CD4-positive, alpha-beta T cell (primary cell): ENCODE measurements at places on chromosomes 3 and 15.
A peak's percentile ranks its signal among the peaks of the same experiment; 100 is the strongest.

- no peak for DNase-seq
Observed at GRCh38 chr3:58723173-58723572, 56.6 kb upstream of the FAM3D start.

DNA sequence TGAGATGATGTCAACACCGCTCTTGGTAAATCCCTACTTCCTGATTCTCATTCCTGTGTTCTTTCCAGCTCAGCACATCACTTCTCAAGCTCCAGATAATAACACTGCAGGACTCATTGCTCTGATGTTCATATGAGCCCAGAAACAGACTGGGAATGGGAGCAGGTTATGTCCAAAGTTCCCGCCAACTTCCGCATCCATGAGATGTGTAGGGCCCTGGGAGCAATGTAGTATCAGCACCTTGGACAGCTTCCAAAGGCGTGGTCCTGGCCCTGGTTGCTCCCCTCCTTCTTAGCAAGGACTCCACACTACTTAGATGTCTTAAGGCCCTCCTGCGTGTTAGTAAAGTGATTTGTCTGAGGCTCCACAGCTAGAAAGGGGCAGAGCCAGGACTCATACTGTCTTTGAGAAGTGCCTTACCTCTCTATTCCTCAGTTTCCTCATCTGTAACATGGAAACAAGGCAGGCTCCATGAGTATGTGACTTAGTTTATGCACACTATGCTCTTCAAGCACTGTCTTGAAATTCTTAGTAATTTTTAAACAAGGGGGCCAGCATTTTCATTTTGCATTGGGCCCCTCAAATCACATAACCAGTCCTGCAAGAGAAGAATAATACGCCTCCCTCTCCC lies 27.9 kb upstream of the SLC6A1 start:
- no peak for DNase-seq

GRCh38 chr3:188122571-188123169 lies 31.3 kb upstream of the LPP start:
- DNase-seq = no peak

- no peak for DNase-seq
Observed at GRCh38 chr3:70061096-70061495, 61.6 kb downstream of the SAMMSON start.

GRCh38 chr15:90873998-90874605 lies 5.7 kb downstream of the FURIN start:
- DNase-seq = no peak

DNA sequence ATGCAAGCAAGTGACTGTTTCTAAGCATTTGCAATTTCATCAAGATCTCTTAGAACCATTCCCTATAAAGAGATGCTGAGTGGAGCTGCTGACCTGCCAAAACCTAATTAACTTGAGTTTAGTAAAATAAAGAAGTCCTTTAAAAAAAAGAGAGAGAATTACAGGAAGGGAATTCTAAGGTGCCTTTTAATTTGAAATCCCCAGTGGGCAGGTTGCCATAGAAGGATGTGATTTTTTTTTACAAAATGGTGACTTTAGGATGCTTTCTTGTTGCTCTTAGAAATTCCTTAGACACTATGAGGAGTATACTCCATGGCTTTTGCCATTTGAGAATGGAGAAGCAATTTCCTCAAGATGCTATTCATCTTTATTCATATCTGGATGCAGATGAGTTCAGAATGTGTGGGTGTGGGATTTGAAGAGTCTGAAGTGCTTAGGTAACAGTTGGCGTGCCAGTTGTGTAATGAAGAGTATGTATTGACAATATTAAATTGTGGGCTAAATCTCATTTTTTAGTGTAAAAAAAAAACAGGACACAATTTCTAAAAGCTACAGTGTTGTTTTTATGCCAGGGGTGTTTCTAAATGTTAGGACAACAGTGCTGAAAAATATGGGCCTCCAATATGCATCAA lies 13.6 kb downstream of the LRRC3B start:
- no peak for DNase-seq

DNA sequence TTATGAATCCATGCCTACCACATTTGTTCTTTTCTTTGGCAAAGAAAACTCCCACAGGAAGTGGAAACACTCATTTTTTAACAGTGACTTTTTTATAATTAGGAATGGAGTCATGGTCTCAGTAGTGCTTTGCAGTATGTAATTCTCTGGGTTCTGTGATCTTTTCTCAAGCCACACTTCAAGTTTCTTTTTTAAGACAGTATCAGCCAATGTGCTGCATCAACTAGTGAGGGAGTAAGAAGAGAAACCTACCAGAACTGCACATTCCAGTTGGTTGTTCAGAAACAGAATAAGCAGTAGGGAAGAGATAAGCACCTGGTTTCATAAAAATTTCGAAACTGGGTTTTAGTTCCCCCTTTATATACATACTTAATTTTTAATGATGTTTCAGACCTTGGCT lies 126.3 kb downstream of the FOXB1 start:
- DNase-seq = no peak

DNA sequence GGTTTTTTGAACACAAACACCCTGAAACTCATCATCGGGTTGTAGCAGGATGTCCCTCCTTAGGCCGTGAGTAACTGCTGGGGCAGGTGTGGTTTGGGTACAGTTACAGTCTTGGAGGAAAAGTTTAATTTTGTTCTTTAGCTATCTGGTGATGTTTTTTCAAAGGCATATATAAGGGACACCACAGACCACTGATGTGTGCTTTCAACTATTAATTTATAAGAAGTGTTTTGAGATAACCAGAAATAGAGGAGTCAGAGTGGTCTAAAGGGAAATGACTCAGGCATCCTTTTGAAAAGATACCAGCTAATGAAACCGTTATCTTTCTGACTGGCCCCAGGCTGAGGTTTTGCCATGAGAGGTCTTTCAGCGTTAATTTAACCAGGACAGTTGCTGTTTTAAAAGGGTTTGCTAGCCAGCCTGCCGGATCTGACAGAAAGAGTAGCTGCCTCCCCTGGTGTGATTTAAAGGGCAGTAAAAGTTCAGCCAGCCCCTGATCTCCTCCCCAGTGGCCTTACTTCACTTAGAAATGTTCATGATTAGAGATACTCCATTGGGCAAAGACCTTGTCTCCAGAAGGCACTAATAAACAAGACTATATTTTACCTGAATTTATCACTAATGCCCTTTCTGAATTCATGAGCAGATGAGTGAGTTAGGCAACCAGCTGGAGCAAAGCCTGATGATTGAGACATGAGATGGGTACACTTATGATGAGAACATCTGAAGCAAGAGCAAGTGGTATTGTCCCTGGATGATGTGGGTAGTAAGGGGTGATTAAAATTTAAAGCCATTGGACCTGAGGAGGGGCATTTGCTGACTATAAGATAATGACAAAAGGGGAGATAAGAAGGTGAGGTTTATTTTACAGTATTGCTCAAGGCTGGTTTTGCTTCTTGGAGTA lies 482.5 kb upstream of the TBL1XR1 start:
- DNase-seq = peak; percentile 55

GRCh38 chr15:70344666-70345065 lies 246.9 kb upstream of the TLE3 start:
- DNase-seq = no peak

DNA sequence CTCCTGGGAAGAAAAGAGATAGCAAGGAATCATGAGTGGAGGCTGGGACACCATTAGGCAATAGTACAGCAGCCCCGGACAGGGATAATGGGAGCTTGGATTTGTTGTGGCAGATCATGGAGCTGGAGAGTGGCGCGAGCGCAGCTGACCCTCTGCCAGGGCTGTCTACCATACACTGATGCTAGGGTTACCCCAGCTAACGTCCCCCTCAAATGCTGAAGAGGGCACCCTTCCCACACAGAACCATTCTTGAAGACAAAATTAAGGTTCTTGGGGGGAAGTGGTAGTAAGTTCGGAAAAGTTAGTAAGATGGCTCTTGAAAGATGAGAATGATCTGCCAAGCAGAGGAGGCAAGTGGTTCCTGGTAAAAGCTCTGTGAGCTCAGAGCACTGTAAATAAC lies 61.1 kb downstream of the ST3GAL6 start:
- DNase-seq = no peak

DNA sequence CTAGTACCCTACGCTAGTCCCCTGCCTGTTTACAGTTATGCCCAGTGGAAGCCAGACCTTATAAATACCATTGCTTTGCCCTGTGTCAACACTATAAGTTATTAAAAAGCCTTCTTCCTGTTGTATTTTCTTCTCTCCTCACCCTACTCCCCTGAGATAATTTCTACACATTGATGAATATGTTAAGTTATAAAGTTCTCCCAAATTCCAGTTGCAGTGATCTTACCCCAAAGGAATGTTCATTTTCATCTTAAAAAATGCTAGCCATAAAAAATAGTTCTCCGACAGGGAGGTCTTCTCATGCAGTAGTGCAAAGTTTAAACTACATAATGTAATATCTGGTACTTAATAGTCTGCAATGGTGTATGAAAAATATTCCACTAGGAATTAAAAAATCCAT lies 58.6 kb downstream of the MAP2K5 start:
- DNase-seq = no peak
